Kidney capillary endothelial cell (primary cell): ENCODE measurements at places on chromosomes 7 and 10.

GRCh38 chr10:44249490-44249889, 135.4 kb downstream of the CXCL12 start:
- DNase-seq: no peak

- DNase-seq: no peak
These were observed 7.3 kb upstream of the RHOBTB1 start for GRCh38 chr10:60951272-60951724.

DNA sequence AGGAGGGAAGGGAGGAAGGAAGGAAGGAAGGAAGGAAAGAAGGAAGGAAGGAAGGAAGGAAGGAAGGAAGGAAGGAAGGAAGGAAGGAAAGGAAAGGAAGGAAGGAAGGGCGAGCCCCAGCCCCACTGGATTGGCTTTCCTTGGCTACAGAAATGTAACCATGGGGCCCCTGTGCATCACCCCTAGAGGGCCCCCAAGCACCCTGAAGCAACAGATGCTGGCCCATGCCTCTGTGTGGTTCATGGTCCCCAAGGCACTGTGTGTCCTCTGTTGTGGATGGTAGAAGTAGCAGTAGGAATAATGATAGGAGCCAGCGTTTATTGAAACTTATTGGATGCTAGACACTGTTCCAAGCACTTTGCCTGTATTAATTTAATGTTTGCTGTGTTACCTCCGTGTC, 116.6 kb upstream of the MACROH2A2 start:
- no peak for DNase-seq

DNA sequence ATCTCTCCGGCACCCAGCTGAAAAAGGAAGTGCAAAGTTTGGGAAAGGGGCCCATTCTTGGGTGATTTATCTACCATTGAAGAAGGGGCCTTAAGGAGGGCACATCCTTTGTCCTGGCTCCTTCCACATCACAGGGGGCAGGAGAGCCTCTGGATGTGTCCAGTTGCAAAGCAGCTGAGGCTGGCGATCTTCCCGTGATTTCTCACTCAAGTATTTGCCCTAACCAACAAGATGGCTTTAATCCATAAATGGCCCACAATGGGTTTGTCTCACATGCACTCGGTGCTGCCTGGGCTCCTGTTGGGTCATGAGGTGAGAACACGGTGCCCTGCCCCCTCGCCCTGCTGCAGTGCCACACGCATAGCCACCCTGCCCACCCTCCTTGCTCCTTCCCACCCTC, 14.2 kb upstream of the FRMPD2 start:
- DNase-seq: no peak

- DNase-seq: no peak
These were observed 355.5 kb downstream of the GPR158 start for GRCh38 chr10:25530306-25530705.
